ENCODE measurements at places on chromosomes 4 and X. TPM values are rescaled to one million over a fixed set of nuclear protein-coding genes. Genes with fewer than 3 reads are reported as not detected.

GRCh38 chr4:110064295-110064694 lies 134.1 kb downstream of the ELOVL6 start:
- no peak for DNase-seq

DNA sequence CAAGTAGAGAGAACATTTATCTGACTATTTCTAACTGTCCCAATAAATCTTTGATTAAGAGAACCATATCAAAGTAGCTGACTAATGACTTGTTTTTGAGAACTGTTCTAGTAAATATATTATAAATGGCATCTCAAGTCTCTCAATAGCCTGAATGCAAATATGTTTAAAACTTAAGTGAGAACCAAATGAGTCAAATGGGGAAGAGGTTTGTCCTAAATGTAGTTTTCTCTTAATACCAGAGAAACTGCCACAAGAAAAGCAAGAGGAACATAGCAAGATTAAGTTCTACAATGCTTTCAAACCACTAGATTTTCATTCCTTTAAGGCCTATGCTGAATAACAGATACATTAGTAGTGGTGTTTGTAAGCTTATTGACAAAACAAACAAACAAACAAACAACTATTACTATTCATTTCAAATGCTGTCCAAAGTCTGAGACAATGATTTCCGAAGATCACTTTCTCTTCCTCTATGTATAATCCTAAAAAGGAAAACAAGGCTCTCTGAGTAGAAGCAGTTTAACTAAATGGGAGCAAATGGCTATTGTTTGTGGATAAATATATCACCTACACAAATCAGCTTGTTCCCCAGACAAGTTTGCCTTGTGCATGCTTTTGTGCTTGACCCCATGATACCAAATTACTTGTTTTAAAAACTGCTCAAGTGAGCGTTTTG lies 408.4 kb upstream of the EMCN start:
- DNase-seq, result no peak

DNA sequence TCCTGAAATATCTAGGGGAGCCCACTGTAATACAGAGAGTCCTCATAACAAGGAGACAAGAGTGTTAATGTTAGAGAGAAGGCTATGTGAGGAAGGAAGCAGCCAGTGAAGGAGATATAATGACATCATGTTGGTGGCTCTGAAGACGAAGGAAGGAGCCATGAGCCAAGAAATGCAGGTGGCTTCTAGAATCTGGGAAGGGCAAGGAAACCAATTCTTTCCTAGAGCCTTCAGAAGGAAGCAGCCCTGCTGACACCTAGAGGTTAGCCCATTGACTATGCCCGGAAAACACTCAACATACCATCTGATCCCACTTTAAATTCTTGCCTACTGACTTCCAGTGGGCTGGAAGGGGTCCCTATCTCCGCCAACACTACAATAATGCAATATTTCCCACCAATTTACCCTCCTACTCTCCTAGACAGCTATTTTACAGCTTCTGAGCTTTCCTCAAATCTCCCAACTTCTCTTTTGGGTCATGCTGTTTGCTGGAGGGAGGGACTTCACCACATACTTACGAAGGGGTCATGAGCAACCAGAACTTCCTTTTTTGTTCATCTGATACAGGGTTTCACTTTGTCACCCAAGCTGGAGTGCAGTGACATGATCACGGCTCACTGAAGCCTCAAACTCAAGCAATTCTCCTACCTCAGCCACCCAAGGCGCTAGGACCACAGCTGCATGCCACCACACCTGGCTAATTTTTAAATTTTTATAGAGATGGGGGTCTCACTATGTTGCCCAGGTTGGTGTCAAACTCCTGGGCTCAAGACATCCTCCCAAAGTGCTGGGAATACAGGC lies 25.2 kb upstream of the G3BP2 start:
- no peak for DNase-seq

DNA sequence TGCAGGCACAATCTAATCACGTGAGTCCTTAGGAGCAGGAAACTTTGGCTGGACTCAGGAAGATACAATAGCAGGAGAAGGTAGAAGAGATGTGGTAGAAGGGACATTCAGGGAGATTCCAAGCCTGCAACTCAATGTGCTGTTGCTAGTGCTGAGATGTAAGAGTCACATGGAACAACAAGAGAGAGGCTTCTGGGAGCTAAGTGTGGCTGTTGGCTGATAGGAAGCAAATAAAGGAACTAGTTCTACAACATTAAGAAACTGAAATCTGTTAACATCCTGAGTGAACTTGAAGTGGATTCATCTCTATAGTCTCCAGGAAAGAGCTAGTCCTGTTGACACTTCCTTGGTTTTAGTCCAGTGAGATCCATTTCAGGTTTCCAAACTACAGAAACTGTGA lies 1207.4 kb downstream of the ADGRL3 start:
- DNase-seq, result no peak

DNA sequence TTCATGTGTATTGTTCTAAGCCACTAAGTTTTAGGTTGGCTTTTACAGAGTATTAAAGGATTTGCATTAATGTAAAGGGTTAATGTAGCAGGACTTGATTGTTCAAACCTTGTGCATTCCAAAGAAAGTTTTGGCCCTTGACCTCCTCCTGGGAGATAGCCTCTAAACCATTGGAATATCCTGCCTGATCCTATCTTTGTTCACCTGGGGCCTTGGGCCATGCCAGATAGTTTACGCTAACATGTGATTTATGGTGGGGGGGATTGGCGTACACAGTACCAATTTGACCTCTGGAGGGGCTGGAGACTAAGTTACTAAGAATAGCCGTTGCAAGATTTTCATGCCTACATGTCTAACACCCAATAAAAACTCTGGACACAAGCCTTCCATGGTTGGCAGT lies 1002.7 kb upstream of the PABPC4L start:
- no peak for DNase-seq

DNA sequence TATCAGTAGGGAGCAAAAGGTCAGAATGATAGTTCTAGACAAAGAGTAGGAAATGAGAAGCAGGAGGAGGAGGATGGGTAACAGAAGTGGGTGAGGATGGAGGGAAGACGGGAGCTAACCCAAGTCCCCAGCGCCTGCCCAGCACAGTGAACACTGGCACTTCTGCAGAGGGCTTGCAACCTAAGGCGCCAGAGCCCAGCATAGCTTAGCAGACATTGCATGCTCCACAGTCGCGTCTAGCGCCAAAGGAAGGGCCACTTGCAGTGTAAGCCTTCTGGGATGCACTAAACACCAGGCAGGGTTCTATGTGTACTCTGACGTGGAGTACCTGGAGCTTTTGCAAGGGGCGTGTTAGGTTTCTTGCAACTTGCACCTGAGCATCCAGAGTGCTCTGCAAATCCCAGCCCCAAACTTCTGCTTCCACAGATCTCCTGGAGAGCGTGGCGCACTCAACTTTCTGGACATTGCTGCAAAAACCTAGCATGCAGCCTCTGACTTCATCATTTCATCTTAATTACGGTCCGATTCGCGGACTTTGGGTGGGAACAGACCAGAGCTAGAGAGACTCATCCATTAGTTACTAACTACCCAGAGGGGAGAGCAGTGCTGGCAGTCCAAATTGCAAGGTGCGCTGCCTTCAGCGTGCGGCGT lies 46.5 kb upstream of the NKAP start:
- no peak for DNase-seq

Gene NLRP2B
- not detected for total RNA-seq

DNA sequence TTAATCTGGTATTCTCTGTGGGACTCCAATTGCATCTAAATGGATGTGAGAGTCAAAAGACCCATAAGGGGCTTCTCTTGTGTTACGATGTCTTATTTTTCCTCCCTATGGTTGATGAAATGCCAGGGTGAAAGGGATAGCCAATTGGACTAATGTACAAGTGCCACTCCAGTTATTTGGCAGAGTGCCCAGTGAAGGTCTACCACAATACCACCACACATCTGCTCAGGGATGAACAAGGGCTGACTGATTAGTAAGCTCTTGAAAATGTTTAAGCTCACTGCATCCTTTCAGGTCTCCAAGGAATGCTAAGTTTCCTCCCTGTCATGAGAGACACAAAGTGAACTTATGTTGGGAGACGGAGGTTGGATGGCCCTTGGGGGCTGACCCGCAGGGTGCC lies 57.8 kb downstream of the HEPH start:
- no peak for DNase-seq

DNA sequence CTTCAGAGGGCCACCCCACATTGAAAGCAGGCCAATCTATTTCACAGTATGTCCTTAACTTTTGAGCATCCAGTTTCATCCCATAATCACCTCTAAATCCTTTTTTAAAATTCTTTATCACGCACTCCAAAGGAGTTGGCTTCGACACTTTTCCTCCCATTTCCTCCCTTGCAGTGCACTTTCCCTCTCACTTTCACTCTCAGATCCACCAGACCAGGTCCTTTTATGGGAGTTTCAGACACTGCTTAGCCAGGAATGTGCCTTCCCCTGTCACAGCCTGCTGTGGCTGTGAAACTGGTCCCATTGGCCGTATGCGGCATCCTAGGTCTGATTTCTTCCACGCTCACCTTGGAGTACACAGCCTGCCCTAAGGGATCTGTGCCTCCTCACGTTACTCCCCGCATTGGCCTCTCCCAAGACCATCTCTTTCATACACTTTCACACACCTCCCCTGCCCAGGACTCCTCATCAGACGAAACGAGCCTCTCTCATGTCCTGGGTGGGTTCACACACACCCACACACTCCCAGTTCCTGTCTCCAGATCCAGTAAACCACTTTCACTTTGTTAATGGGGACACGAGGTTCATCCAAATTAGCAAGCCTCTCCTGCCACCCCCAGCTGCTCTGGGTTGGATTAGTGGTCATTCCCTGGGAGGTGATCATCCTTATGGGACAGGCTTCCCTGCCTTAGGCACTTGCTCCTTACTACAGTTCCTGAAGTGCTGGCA lies 10.0 kb upstream of the RHOXF2B start:
- DNase-seq, result no peak

- DNase-seq, result no peak
Observed at GRCh38 chr4:113616443-113616842, 145.1 kb downstream of the CAMK2D start.

Gene BMX
- 1.8 TPM for total RNA-seq

Gene PAGE4
- not detected for total RNA-seq

Gene EREG
- not detected for total RNA-seq

- DNase-seq, result no peak
Observed at GRCh38 chrX:70405003-70405402, 18.1 kb upstream of the GDPD2 start.

- DNase-seq, result no peak
Observed at GRCh38 chrX:65750674-65751469, 83.4 kb downstream of the MSN start.

GRCh38 chr4:119038116-119038841 lies 97.4 kb upstream of the MYOZ2 start:
- no peak for DNase-seq

GRCh38 chr4:182923796-182924340 lies 6.7 kb upstream of the DCTD start:
- DNase-seq, result no peak

DNA sequence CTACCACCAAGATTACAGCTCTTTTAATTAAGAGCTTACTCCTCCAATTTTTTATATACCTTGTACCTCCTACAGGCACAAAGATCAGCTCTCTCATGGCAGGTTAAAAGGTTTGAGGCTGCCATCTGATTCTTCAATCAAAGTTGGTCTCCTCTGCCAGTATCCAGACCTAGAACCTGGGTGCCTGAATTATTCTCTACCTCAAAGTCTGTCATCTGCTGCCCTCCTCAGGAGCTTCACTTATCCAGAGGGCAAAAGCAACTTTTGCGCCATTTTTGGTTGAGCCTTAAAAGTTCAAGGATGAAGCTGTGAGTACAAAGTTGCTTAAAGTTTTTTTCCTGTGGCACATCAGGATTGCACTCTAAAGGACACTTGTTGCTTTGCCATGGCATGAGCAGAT lies 343.7 kb upstream of the PPP1R2C start:
- DNase-seq, result no peak

DNA sequence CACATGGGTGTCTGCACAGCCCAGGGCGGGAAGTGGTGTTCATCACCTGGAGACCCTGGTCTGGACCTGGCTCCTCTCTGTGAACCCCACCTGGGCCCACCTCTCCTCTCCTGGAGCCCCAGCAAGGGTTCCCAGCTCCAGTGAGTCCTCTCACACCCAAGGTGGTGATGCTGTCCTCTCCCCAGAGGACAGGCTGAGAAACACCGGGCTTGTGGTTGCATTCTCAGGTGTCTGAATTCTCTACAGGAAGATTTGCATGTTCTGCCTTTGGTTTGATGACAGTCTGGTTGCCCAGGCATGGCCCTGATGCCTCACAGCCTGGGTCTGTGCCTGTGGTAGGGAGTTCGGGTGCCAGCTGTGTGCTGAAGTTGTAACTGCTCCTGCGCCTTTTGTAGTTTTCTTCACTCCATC lies 3.8 kb downstream of the MAEA start:
- DNase-seq, result no peak

GRCh38 chr4:38411092-38411491 lies 252.9 kb upstream of the KLF3 start:
- DNase-seq, result no peak

Gene RIPPLY1
- total RNA-seq, result not detected

DNA sequence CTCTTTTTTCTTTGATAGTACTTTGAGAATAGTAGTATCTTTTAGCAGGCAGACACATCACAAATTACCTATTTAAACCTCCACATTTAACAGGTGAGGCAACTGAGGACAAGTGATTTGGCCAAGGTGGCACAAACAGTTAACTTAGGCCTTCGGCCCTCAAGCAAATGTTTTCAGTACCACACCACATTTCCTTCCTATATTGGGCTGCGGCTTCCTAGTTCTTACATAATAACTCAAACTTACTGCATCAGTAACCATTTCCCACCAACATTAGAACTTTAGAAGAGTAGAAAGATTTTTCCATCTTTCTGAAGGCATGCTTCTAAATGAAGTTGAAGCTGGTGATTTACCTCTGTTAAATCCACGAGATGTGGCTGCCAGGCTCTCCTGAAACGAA lies 63.2 kb upstream of the SLC4A4 start:
- DNase-seq, result no peak

Gene GAGE12H
- total RNA-seq, result not detected

Gene ARHGEF9
- 34.7 TPM for total RNA-seq

GRCh38 chrX:19799319-19800182 lies 87.8 kb downstream of the SH3KBP1 start:
- DNase-seq, result no peak

Gene BRS3
- total RNA-seq, result not detected

GRCh38 chr4:41661442-41662076 lies 87.0 kb downstream of the PHOX2B start:
- peak; percentile 73 for DNase-seq

- DNase-seq, result no peak
Observed at GRCh38 chr4:20618731-20619130, 81.5 kb upstream of the PACRGL start.

Gene SPANXN3
- total RNA-seq, result not detected

Gene GRIA3
- total RNA-seq, result 0.54 TPM

- no peak for DNase-seq
Observed at GRCh38 chr4:173301518-173302201, 32.5 kb downstream of the HMGB2 start.

DNA sequence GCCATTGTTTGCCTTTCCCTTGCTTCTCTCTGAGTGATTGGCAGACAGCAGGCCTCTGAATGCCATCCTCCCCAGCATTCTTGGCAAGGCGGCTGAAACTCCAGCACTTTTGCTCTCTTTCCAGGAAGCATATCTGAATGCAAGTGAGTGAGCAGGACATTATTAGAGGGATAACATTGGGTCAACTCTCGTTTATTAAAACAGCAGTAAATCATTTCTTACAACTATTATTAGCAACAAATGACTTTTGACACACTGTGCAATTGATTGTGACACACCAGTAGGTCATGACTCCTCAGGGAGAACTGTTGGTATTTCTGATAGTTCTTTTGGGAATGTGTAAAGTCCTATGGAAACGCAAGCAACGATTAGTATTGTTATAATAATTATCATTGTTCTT lies 103.8 kb downstream of the EFNB1 start:
- no peak for DNase-seq

- DNase-seq, result peak; percentile 58
Observed at GRCh38 chr4:1511441-1512041, 105.3 kb upstream of the NKX1-1 start.

Gene AREG
- 0.75 TPM for total RNA-seq
